ENCODE measurements at places on chromosomes 6 and 20.

DNA sequence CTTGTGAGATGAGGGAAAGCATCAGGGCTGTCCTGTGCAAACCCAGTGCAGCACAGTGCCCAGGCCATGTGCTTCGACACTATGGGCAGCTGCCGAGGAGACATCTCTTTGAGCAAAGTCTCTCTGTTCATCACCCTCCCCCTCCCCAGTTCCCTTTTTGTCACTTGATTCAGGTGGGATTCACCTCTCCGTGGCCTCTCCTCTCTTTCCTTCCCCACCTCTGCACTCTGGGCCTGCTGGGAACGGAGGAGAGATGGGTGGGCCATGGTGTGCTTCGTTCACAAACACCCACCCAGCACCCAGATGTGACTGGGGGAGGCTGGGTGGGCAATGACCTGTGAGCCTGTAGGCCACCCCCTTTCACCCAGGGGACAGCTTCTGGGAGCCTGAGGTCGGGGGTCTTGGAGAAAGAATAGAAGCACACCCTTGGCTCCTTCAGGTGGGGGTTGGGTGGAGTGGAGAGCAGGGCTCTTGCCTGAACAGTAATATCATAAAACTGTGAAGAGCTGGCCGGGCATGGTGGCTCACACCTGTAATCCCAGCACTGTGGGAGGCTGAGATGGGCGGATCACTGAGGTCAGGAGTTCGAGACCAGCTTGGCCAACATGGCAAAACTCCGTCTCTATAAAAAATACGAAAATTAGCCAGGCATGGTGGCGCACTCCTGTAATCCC is 33.5 kb upstream of the DLGAP4 start:
- DNase-seq, result no peak

DNA sequence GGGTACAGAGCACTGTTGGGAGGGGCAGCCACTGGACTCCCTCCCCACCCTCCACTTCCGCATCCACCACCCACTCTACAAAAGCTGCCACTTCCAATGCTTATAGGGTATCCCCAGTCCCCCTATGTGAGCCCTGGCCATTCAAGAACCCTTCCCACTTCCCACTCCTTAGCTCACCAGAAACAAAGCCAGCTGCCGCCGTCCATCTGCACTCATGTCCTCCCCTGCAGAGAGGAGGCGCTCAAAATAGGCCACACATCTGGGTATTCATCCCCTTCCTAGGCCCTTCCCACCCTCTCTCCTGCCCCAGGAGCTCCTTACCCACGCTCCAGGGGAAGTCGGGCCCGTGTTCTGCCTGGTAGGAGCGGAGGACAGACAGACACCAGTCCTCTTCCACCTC is 6.5 kb upstream of the LY6G5C start:
- DNase-seq, result no peak

DNA sequence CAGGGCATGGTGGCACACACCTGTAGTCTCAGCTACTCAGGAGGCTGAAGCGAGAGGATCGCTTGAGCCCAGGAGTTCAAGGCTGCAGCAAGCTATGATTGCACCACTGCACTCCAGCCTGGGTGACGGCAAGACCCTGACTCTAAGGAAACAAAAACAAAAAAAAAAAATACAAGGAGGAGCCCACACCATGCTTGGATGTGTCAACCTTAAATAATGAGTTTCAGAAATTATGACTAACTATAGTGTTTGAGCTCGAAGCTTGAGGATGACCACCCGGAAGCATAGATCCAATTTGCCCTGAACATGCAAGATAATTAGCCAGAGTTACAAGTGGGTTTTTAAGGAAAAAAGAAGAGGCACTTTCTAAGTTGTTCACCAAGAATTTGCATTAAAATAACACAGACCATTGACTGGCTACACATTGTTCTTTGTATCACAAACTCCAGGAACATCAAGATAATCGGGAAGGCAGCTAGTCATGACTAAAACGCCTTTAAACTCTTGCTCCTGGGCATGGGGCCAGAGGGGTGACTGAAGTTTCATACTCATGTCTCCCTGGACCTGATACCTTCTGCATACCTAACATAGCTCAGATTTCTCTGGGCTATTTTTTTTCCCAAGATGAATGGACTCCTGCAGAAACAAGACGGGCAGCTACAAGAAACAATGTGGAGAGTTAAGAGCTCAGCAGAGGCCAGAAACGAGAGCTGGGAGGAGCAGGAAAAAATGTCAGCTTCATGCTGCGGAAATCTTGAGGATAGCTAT is 289.6 kb downstream of the PREX1 start:
- no peak for DNase-seq

DNA sequence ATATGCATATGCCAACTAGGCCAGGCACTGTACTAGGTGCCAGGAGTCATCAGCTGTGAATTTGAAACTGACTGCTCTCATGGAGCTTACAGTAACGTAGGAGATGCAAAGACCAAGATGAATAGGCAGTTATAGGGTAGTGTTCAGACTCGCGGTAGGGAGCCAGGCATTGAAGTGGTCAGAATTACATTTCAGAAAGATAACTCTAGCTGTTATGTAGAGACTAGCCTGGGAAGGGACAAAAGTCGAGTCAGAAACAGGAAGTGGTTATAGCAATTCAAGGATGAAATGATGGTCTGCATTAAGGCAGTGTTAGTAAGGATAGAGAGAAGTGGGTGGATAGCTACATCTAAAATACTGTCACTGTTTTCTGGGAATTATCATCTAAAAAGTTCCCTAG is 56.6 kb downstream of the PCMT1 start:
- no peak for DNase-seq

DNA sequence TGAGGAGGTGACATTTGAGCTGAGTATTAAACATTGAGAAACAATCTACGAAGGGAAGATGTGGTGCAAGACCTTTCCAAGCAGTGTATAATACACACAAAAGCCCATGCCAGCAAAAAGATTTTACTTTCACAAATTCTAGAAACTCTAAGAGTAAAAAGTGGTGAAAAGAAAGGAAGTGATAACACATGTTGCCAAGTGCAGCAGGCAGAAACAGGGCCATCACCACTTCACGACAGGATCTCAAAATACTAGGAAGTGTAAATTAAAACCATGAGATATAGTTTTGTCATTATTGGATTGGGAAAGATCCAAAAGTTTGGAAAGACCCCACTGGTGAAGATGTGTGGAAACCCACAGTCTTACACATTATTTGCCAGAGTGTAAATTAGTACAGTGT is 1.7 kb upstream of the ENTPD6 start:
- DNase-seq, result no peak

- DNase-seq, result no peak
Measured at GRCh38 chr6:149923327-149923986, 536 bp upstream of the RAET1G start.

DNA sequence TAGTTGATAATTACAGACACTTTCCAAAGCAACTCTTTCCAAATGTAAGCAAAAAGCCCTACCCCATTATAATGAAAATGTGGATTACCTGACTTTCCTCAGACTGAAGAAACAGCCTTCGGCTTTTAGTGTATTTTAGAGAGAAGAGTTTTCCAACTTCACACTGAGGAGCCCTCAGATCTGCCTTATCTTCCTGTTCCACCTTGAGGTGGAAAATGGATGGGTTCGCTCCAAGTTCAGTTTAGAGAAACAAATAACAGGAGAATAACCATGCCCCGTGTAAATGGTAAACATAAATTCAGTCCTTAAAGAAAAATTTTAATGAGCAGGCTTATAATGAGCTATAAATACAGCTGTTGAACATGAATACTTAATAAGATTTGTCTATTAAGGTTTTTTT is 21.1 kb upstream of the MTHFD1L start:
- no peak for DNase-seq

DNA sequence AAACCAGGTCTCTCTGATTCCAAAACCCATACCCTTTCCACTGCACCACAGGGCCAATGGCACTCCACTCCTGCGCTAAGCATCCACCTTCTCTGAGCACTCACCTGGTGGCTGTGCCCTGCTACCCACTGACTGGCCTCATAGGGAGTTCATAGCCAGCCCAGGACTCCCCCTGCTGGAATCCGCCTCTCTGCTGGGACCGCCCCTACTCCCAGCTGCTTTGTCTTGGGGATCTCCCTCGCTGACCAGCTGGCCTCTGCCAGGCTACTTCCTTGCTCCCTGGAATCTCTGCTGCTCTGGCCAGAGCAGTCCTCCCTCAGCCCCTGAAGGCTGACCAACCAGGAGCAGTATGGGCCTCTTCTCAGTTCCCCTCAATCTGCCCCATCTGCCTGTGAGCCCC is 129.7 kb downstream of the FAXC start:
- DNase-seq, result no peak

DNA sequence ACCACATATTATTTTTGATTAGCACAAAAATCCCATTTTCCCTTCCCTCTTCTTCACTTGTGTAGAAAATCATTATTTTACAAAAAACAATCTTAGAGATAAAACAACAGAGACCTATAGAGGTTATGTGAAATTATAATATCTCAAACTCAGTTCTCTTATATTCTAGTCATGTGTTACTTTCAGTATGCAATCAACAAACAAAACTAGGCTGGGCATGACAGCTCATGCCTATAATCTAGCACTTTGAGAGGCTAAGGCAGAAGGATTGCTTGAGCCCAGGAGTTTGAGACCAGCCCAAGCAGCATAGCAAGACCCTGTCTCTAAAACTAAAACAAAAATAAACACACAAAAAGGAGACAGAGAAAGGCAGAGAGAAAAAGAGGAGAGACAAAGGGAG is 211.4 kb upstream of the SGK1 start:
- no peak for DNase-seq

- DNase-seq, result no peak
Measured at GRCh38 chr6:164014346-164015087, 600.0 kb downstream of the QKI start.

GRCh38 chr6:134909701-134910592 is 40.0 kb downstream of the ALDH8A1 start:
- no peak for DNase-seq

DNA sequence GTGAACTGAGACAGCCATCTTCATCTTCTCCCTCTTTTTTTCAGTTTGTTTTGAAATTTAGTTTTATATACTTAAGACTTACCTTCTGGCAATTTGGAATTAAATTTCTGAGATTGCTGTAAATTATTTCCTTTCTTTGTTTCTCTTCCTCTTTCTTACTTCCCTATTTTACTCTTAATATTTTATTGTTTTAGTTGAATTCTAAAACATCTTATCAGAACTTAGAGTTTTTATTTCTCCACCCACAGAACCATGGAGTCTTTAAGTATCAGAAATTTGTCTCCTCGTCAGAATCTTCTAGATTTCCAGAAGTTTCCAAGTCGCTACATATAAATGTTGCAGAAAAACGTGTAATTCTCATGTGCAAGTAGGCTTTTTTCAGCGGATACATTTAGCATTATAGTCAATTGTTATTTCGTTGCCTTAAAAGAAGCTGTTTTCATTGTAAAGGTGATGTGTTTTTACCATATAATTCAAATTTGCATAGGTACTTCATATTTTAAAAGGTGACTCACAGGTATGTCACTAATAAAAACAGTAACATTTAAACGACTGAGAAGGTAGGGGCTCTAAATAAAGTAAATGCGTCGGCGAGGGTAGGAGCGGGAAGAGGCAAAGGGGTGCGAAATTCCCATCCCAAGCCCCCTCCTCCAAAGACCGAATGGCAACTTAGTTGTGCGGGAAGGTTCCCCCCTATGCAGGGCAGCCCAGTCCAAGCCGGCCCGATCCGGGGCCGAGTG is 866 bp upstream of the MYO6 start:
- DNase-seq, result no peak

DNA sequence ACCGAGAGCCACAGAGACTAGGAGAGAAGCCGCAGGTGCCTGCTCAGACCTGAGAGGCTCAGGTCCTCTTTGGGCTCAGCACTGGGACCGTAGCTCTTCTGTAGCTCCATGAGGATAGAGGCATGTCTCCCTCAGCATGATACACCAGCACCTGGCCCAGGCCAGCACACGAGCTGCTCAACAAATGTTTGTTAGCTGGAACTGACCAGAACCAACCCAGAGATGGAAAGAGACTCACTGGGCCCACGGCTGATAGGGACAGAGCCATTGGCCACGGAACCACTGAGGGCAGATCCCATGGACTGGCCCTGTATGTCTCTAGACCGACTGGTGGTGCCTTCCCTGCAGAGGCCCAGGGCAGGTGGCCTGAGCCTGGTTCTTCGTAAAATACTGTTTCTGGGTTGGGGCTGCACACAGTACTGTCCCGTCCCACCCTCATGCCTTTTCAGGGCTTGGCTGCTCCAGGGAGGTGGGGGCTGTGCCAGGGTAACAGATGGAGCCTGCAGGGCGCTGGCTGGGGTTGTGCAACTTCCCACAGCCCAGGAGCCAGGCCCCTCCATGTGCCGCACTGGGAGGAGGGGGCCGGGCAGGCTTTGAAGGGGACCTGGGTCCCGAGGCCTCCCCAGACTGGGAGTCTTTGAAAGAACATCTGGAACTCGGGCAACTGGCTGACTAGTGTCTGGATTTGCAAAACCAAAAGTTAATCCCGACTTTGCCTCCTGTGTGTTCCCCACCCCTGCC is 5.2 kb downstream of the C20orf204 start:
- DNase-seq, result no peak

- peak; percentile 80 for DNase-seq
Measured at GRCh38 chr6:53484476-53485280, 60.2 kb downstream of the GCLC start.

GRCh38 chr20:20443504-20443903 is 75.6 kb downstream of the INSM1 start:
- no peak for DNase-seq

GRCh38 chr6:939526-940252 is 246.8 kb upstream of the EXOC2 start:
- DNase-seq, result no peak

GRCh38 chr6:11381801-11382513 is 149.5 kb upstream of the NEDD9 start:
- peak; percentile 70 for DNase-seq

DNA sequence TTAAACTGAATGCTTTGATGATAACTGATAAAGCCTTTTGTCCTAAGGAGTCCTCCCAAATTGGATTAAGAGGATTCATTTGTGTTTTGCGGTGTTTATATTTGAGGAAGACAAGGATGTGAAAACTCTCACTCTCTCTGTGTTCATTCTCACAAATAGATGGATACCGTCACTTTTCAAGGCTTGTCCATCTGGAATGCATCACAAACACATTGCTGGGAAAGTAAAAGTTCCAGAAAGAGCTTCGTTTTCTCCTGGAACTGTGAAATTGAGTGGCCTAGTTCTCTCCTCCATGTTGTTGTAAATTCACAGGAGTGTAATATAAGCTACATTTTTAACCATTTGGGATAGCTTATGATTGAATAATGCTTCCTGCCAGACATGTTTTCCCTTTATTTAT is 581.6 kb upstream of the FLRT3 start:
- DNase-seq, result no peak

GRCh38 chr20:48015943-48016723 is 230.9 kb upstream of the SULF2 start:
- DNase-seq, result no peak

GRCh38 chr6:137862419-137863090 is 4.5 kb upstream of the TNFAIP3 start:
- DNase-seq, result no peak

GRCh38 chr6:158544428-158544827 is 15.5 kb upstream of the TMEM181 start:
- no peak for DNase-seq

GRCh38 chr20:40702504-40702903 is 13.5 kb upstream of the MAFB start:
- DNase-seq, result no peak

- peak; percentile 48 for DNase-seq
Measured at GRCh38 chr20:44644667-44645131, 6.8 kb downstream of the ADA start.
